Bronchial smooth muscle cell (primary cell): ENCODE measurements at places on chromosomes 16 and 17. TPM values are rescaled to one million over a fixed set of nuclear protein-coding genes. Genes with fewer than 3 reads are reported as not detected.

The CDC42EP4 gene
- 29.3 and 46.3 TPM in 2 replicates for total RNA-seq

The C17orf78 gene
- not detected in 2 replicates for total RNA-seq

The PRRT2 gene
- 1.9 and 4.4 TPM in 2 replicates for total RNA-seq

The HIC1 gene
- 32.2 and 32.5 TPM in 2 replicates for total RNA-seq

The MT2A gene
- total RNA-seq, result 36.7 and 117 TPM in 2 replicates

The ZKSCAN2 gene
- 2.5 and 3.3 TPM in 2 replicates for total RNA-seq

The SCARF1 gene
- 0.86 and 1.3 TPM in 2 replicates for total RNA-seq

The CDH16 gene
- not detected in 2 replicates for total RNA-seq

The CSH1 gene
- not detected in 2 replicates for total RNA-seq

The HIGD1B gene
- total RNA-seq, result not detected in 2 replicates

The ACSM5 gene
- total RNA-seq, result not detected in 2 replicates

The KCNJ18 gene
- not detected in 2 replicates for total RNA-seq

The NME1 gene
- 48.5 and 109 TPM in 2 replicates for total RNA-seq

The PRSS27 gene
- total RNA-seq, result 0.69 and 1.1 TPM in 2 replicates
